CD8-positive, alpha-beta T cell (primary cell): ENCODE measurements at places on chromosomes 4 and X.

DNA sequence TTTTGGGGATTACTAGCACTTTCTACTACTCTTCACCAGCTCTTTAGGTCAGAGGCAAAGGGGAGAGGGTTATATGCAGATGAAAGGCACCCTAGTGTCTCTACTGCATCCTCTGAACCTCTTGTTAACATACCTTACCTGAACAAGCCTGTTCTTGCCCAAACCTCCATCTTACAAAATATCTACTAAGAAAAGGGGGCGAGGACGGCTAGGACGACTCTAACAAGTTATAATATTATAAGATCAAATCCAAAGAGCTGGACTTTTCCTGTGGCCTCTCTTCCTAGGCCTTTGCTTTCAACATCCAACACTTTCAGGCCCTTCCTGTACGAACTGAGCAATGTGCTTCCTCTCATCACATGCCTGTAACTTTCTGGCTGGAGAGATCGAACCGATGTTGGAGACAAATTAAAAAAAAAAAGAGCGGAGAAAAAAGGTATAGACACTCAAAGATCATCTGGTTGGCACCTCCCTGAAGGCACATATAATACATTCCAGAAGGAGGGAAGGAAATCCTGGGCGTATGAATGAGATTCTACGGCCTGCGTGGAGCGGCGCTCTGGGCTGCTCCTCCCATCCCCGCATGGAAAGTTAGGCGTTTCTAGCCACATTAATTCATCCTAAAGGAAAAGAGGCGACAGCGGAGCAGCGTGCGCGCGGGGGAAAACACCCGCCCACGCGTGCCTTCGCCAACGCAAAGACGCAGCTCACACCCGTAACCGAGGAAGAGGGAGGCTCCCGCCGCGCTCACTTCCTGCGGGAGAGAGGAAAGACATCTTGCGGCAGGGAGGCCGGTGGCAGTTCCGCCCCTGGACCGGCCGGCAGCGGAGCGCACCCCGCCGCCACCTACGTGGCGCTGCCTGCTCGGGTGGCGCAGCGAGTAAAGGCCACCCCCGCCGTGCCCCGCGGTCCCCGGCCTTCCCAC is 808 bp downstream of the PRDM5 start:
- DNase-seq = peak; percentile 17

DNA sequence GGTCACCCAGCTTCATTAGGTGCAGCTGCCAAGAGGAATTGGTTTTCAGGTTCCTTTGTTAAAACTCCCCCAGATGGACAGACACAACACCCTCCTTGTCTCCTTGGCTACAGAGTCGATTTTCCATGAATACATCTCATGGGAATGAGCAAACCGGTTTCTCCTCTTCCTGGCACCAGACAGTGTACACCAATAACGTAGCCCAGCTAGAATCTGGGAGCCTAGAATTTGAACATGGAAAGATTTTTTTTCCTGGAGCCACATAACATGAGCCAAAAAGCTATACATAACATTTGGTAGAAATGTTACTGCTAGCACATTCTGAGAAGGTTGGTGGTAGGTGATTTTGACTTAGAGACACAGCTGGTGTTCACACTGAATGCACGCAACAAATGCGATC is 62.9 kb upstream of the SLC34A2 start:
- DNase-seq = no peak

DNA sequence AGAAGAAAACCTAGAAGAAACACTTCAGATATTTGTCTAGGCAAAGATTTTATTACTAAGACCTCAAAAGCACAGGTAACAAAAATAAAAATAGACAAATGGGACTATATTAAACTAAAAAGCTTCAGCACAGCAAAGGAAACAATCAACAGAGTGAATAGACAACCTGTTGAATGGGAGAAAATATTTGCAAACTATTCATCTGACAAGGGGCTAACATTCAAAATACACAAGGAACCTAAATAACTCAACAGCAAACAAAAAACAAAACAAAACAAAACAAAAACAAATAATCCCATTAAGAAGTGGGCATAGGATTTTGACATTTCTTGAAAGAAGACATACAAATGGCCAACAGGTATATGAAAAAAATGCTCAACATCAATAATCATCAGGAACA is 192.7 kb upstream of the ZCCHC13 start:
- DNase-seq = no peak

- no peak for DNase-seq
Observed at GRCh38 chr4:26503844-26504243, 13.6 kb upstream of the CCKAR start.

DNA sequence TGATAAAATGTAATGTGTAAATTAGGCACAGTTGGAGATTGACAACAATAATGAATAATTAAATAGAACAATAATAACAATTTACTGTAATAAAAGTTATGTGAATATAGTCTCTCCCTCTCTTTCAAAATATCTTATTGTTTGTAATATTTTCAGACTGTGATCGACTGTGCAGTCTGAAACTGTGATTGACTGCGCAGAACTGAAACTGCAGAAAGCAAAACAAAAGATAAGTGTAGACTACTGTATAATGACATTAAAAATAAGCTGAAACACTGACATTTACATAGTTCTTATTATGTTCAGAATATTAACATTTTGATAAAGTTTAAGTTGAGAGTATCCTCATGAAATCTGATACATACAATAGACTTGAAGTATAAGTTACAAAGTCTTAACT is 371.0 kb downstream of the CCSER1 start:
- no peak for DNase-seq

GRCh38 chr4:77240469-77241066 is 83.6 kb downstream of the CCNG2 start:
- peak; percentile 43 for DNase-seq

GRCh38 chr4:15707363-15707715 is 4.5 kb downstream of the BST1 start:
- no peak for DNase-seq

GRCh38 chr4:80129785-80130184 is 56.8 kb upstream of the ANTXR2 start:
- DNase-seq = no peak

- no peak for DNase-seq
Observed at GRCh38 chr4:26732356-26732755, 128.3 kb upstream of the STIM2 start.

DNA sequence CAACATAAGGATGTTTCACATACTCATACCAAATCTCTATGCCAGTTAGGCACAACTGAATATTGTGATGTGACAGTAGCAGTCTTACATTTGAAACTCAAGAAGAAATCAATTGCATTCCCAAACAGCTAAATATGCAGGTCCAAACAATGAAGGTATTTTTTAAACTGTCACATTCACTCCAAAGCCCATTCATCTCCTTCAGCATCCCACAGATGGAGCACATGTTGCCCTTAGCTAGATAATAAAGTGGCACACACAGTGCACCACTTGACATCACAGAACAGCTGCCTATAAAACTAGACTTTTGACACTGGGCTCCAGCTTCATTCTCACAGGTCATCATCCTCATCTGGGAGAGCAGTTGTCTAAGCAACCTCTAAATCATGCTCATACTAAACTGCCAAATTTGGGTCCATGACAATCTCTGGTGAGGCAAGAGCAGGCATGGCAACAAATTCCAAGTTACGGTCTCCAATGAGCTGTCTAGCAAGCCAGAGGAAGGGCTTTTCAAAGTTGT is 26.2 kb upstream of the ARHGEF6 start:
- DNase-seq = no peak

- no peak for DNase-seq
Observed at GRCh38 chr4:158161551-158162354, 11.1 kb downstream of the GASK1B start.

GRCh38 chrX:151183912-151184565 is 7.7 kb downstream of the GPR50 start:
- DNase-seq = no peak
